ENCODE measurements at places on chromosomes 13 and 19.

DNA sequence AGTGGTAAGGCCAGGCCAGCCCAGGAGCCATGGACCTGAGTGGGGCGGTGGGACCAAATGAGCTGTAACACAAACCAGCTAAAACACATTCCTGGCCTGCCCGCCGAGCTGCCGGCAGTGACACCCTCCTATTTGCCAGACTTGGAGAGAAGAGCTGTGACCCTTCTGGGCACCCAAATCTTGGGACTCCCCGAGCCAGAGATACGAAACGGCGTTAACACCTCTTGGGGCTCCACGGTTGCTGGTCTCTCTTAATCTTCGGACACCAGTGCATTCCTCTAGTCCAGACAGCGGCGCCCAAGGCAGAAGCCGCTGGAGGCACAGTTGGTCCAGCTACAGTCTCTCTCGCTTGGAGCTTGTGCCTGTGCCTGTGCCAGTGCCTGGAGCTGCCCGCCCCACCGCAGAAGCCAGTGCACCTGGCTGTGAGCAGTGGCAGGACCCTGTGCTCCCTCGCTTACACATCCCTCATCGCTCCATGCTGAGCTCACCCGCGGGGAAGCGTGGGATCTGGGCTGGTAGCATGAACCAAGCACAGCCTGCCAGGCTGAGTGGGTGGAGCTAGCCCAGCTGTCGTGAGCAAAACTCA lies 147.2 kb upstream of the KLHL1 start:
- DNase-seq, result no peak

DNA sequence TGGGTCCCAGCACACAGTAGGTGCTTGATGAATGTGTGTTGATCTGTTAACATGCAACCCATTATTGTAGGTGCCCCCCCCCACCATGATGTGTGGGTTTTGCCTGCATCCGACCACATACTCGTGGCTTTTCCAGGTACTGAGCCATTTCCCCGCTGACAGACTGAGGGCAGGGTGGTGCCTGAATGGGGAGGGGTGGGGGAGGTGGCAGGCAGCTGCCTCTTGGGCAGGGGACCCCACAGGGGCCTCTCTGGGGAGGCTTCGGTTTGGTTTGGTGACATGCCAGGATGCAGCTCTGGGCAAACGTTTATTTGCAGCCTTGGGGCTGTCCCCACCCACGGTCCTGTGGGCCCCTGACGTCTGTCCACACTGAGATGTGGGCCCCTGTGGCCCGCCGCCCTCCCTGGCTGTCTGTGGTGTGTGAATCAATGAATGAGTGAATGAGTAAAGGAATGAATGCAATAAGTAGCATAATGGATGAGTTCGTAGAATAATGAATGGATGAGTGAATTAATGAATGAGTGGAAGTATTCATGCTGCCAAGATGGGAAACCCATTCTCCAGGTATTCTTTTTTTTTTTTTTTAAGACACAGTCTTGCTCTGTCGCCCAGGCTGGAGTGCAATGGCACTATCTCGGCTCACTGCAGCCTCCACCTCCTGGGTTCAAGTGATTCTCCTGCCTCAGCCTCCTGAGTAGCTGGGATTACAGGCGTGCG lies 9.0 kb upstream of the JUND start:
- no peak for DNase-seq

- peak; percentile 99 for DNase-seq
Observed at GRCh38 chr19:41323430-41324125, 13.6 kb downstream of the CCDC97 start.

- no peak for DNase-seq
Observed at GRCh38 chr13:70755456-70755855, 647.2 kb upstream of the KLHL1 start.

- peak; percentile 10 for DNase-seq
Observed at GRCh38 chr13:51453959-51454703, 1.3 kb upstream of the INTS6 start.

Data from fibroblast of skin of back (primary cell).